Stimulated activated naive CD4-positive, alpha-beta T cell treated with Interleukin-2 at 50 U/mL for 16 hours (primary cell): ENCODE measurements at places on chromosomes 1 and 21.

DNA sequence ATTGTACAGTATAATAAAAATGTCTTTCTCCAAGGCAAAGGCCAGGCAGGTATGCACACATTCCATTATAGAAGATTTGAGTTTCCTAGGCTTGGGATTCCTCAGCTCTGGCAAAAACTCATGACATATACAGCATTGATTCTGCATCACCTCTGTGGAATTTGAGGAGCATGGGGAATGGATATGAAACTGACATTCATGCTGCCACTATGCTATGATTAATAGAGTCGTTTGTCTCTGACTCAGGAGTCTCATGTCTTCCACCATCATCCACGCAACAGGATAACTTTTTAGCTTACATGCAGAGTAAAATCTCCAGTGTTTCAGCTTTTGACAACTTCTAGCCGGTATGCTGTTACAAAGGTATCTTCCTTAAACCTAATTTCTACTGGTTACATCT is 49.8 kb upstream of the ADORA3 start:
- no peak for DNase-seq

- peak; percentile 62 for DNase-seq
Observed at GRCh38 chr1:24928689-24929397, 1.2 kb downstream of the RUNX3 start.

- DNase-seq: no peak
Observed at GRCh38 chr1:157505481-157506272, 46.6 kb downstream of the FCRL5 start.

DNA sequence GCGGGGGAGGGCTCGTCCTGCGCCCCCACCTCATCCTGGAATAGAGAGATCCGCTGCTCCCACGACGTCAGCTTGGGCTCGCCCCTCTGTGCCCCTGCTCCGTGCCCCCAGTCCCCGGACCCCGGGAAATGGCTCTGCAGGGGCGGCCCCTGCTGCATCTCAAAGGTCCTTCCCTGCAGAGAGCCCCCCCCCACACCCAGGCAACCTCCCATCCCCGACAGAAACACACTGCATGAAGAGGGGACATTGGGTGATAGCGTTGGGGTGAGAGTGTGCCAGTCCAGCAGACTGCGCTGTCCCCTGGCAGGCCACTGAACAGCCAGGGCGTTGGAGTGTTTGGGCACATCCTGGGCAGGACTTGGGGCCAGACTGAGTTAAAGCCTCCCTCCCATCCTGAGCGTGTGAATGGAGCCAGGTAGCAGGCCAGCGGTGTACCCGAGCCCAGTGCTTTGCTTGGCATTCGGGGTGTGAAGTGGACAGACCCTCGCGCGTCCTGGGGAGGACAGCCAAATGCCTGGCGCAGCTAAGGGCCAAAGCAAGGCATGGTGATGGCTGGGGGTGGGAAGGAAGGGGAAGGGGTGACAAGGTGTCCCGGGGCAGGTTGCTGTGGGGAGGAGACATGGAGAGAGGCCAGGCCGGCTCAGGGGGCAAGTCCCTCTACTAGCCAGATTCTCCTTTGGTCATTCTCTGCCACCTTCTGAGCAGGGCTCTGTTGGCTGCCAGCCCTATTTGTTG is 633 bp upstream of the ETNK2 start:
- no peak for DNase-seq

- no peak for DNase-seq
Observed at GRCh38 chr1:211687462-211688215, 12.2 kb upstream of the NEK2 start.

DNA sequence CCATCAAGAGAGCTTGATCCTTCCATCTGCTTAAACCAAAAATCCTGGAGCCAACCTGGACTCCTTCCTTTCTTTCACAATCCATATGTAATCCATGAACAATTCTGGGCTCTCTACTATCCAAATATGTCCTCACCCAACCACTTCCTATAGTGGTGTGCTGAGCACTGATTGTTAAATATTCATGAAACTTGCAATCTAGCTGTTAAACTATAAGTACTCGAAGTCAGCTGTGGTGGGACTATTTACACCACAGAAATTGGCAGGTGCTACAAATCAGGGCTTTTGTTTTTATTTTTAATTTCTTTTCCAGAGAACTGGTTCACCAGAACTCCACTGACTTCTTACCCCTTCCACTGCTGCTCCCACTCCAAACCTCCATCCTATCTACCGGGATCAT is 57.2 kb upstream of the KCND3 start:
- DNase-seq: no peak

DNA sequence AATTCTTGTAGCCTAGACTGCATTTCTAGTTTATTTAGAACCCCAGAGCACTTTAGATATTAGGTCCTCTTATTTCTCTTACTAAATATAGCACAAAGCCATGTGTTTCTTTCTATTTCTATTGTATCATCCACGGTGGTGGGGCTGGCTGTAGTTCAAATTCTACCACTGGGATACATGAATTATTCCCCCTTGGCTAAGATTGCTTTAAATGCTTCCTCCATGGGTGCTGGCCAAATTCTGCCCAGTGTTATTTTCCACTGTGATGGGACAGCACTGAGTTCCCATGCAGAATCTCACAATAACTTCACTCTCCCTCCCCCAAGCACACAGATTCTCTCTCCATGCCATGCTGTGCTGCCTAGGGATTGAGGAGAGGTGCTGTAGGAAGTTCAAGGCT is 41.5 kb upstream of the GBP6 start:
- DNase-seq: no peak

DNA sequence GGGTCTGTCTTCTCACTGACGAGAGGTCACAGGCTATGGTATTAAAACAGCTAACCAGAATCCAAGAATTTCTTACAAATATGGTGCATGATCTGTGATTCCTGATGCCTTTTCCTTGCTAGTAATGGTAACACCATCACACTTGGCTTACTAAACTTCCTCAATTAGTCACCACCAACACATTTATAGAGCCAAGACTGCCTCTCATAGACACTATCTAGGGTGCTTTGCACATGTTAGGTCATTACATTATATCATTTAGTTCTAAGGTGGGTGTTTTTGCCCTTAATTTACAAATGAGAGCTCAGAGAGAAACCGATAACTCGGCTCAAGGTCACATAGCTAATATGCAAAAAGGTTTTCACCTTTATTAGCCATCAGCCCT is 8.7 kb downstream of the KIF21B start:
- no peak for DNase-seq

GRCh38 chr1:210627755-210628154 is 299.1 kb downstream of the HHAT start:
- DNase-seq: no peak
